Mononuclear cell (primary cell): ENCODE measurements at places on chromosomes 3 and 15. TPM values are rescaled to one million over a fixed set of nuclear protein-coding genes. Genes with fewer than 3 reads are reported as not detected.

ZNF860 gene
- 0.52 TPM for total RNA-seq

MYRIP gene
- not detected for total RNA-seq

TICRR gene
- 0.10 TPM for total RNA-seq

GRAMD1C gene
- 2.3 TPM for total RNA-seq

CATSPER2 gene
- total RNA-seq: 2.5 TPM

ROPN1B gene
- total RNA-seq: 0.10 TPM

CFAP91 gene
- total RNA-seq: 0.21 TPM

TATDN2 gene
- total RNA-seq: 27.8 TPM

ALDH1L1 gene
- total RNA-seq: not detected

INKA1 gene
- total RNA-seq: 1.5 TPM

PTX3 gene
- 39.7 TPM for total RNA-seq

KY gene
- total RNA-seq: under 0.01 TPM

WNT7A gene
- total RNA-seq: 4.8 TPM

FBXO40 gene
- total RNA-seq: under 0.01 TPM

GPR149 gene
- total RNA-seq: not detected
